ENCODE measurements at places on chromosomes 6 and 20. TPM values are rescaled to one million over a fixed set of nuclear protein-coding genes. Genes with fewer than 3 reads are reported as not detected.

The PDE10A gene
- total RNA-seq, result not detected

The ELOVL4 gene
- total RNA-seq, result 0.79 TPM

The CLVS2 gene
- total RNA-seq, result not detected

The MYCT1 gene
- total RNA-seq, result not detected

The C20orf144 gene
- 0.43 TPM for total RNA-seq

The KPNA5 gene
- total RNA-seq, result 35.0 TPM

The HLA-DRA gene
- total RNA-seq, result 25.8 TPM

The RSPH3 gene
- 2.7 TPM for total RNA-seq

The F13A1 gene
- 0.25 TPM for total RNA-seq

The PAX1 gene
- not detected for total RNA-seq

The SH3BGRL2 gene
- 0.89 TPM for total RNA-seq

The TP53INP2 gene
- 2.1 TPM for total RNA-seq

The PPP1R3G gene
- 0.11 TPM for total RNA-seq

The BPIFB1 gene
- total RNA-seq, result not detected

The FUT9 gene
- not detected for total RNA-seq

The NOTCH4 gene
- 0.79 TPM for total RNA-seq

The SLC22A7 gene
- not detected for total RNA-seq

The TMC2 gene
- total RNA-seq, result not detected

The DNAH8 gene
- total RNA-seq, result 0.11 TPM

The MACROD2 gene
- total RNA-seq, result not detected

The CLPSL2 gene
- total RNA-seq, result not detected

The CST11 gene
- total RNA-seq, result not detected

The HTR1E gene
- not detected for total RNA-seq

The SOX18 gene
- total RNA-seq, result 0.30 TPM

The LY6G6C gene
- total RNA-seq, result not detected

The JPH2 gene
- total RNA-seq, result 0.37 TPM

The TRDN gene
- total RNA-seq, result not detected

The CCR6 gene
- 3.6 TPM for total RNA-seq

The LPA gene
- not detected for total RNA-seq

The HINT3 gene
- 10.8 TPM for total RNA-seq

The HLA-DPA1 gene
- 35.7 TPM for total RNA-seq

The TMEM239 gene
- not detected for total RNA-seq

The LRRC73 gene
- 0.37 TPM for total RNA-seq

The BACH2 gene
- total RNA-seq, result 61.7 TPM

The SSTR4 gene
- not detected for total RNA-seq

The SIRPD gene
- 0.30 TPM for total RNA-seq

The PSMB1 gene
- 137 TPM for total RNA-seq

The AGER gene
- total RNA-seq, result 52.3 TPM

The EDN3 gene
- total RNA-seq, result 0.17 TPM

The RRAGD gene
- total RNA-seq, result 9.3 TPM

The OXT gene
- total RNA-seq, result 0.89 TPM

The PGBD1 gene
- total RNA-seq, result 3.9 TPM

The AHCY gene
- 51.8 TPM for total RNA-seq

The LTB gene
- 426 TPM for total RNA-seq

The GDAP1L1 gene
- total RNA-seq, result not detected

The C6orf118 gene
- total RNA-seq, result not detected

The HRH3 gene
- not detected for total RNA-seq

The SOBP gene
- 1.2 TPM for total RNA-seq

The TLDC2 gene
- total RNA-seq, result not detected

The ASXL1 gene
- total RNA-seq, result 107 TPM

The PNLDC1 gene
- 0.96 TPM for total RNA-seq

The PKIB gene
- total RNA-seq, result 0.78 TPM
